Brain microvascular endothelial cell (primary cell): ENCODE measurements at places on chromosomes 6 and 20.

DNA sequence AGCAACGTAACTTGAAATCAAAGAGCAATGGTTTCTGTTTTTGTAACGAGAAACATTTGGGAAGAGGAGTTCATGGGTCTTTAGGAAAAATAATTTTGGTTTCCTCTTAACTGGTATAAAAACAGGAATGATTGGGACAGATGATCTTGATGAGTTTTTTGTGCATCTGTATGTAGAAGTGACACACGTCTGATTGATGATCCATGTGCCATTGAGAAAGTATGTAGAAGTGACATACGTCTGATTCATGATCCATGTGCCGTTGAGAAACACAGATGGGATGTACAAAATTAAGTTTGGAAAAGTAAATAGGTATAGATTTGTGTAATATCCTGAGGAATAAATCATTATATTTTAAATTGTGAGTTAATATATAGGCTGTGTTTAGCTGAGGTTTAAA is 2.1 kb downstream of the KIAA1586 start:
- no peak for DNase-seq

DNA sequence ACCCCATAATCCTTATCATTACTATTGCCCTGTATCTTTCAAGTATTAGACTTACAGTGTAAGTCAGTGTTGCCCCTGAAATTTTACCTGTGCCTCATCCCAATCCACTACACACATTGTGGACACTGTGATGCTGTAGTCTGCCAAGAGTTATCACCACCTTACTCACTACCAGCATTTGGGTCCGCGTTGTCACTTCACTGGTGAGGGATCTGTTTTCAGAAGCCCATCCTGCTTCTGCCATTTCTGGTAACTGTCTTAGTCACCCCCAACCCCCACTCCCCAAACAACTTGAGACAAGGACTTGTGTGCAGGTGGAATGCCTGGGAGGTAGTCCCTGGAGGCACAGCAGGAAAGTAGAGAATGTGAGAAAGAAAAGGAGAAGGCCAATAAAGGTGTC is 6.0 kb upstream of the RAB44 start:
- no peak for DNase-seq

- peak; percentile 99 for DNase-seq
Measured at GRCh38 chr6:3324262-3324942, 65.7 kb downstream of the PSMG4 start.

DNA sequence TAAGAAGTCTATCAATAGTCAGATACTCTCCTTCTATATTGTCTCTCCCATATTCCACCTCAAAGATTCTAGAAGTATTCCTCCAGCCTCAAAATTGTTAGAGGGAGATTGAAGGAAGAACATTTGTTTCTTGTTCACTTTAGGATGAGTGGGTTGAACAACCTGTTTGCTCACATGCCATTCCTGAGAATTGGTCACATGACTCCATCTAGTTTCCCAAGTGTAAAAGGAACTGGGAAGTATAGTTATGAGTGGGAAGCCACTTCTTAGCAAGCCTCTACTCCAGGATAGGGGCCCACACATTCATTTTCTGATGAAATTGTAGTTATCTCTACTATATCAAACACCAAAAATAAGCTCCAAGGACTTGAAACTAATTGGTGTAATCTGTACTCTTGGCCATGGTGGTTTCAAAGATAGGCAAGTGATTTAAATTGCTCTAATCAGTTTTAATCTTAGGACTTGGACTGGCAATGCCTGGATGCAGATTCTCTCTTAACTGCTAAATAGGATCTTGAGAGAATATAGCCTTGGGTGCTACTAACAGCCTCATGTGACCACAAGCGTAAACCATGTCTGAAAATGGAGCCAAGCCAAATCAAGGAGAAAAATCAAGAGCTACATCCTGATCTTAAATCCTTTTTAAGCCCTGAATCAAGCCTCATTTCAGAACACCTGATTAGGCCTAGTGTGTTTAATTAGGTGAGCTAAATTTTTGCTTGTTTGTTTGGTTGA is 758.7 kb upstream of the MAN1A1 start:
- DNase-seq = no peak

- DNase-seq = peak; percentile 1
Measured at GRCh38 chr6:34205466-34205865, 31.2 kb upstream of the HMGA1 start.

- DNase-seq = no peak
Measured at GRCh38 chr6:161245363-161245762, 28.5 kb downstream of the AGPAT4 start.

GRCh38 chr6:159163901-159164370 is 5.3 kb upstream of the FNDC1 start:
- peak; percentile 68 for DNase-seq

- no peak for DNase-seq
Measured at GRCh38 chr6:16670617-16671051, 90.6 kb downstream of the ATXN1 start.
